Activated CD8-positive, alpha-beta memory T cell treated with anti-CD3 and anti-CD28 coated beads for 24 hours (primary cell): ENCODE measurements at places on chromosomes 6 and 20.
A peak's percentile ranks its signal among the peaks of the same experiment; 100 is the strongest.

- no peak for DNase-seq
These were observed 79.6 kb upstream of the SASH1 start for GRCh38 chr6:148263010-148263409.

DNA sequence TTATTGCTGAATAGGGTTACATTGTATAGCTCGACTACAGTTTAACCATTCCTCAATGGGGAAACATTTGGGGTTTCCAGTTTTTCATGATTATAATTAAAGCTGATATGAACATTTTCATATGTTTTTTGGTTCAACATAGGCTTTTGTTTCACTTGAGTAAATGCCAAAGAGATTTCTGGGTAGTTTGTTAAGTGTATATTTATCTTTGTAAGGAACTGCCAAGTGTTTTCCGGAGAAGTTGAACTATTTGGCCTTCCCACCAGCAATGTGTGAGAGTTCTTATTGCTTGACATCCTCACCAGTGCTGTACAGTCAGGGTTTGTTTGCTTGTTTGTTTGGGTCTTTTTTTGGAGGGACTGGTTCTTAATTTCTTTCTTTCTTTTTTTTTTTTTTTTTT is 83.7 kb upstream of the RALY start:
- no peak for DNase-seq

- DNase-seq, result no peak
These were observed 72.8 kb upstream of the SPTLC3 start for GRCh38 chr20:12936020-12936419.

- DNase-seq, result no peak
These were observed 21.1 kb upstream of the FBXO9 start for GRCh38 chr6:53044071-53044470.

GRCh38 chr6:124297507-124297906 is 493.8 kb downstream of the NKAIN2 start:
- DNase-seq, result no peak

DNA sequence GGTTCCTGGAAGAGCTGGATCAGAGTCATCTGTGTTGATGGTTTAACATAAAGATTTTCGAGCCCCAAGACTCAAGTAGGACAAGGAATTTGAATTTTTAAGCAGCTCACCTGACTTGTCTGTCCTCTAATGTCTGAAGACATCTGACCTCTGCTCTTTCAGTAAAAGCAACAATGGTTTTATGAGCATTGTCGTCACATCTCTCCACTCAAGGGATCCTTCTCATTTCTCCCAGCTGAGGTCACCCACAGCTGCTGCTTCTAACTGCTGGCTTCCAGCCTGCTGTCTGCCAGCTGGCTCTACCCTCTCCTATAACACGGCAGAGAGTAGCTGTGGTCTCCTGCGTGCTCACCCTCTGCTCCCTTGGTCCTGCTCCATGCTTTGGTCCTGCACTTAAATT is 24.7 kb upstream of the HDAC2 start:
- no peak for DNase-seq

- DNase-seq, result no peak
These were observed 70.8 kb upstream of the ATXN1 start for GRCh38 chr6:16832043-16832567.

- DNase-seq, result no peak
These were observed 19.9 kb upstream of the PHACTR3 start for GRCh38 chr20:59584278-59584925.

- no peak for DNase-seq
These were observed 245.4 kb upstream of the PREP start for GRCh38 chr6:105648276-105648675.

GRCh38 chr20:24382331-24382730 is 87.1 kb upstream of the SYNDIG1 start:
- no peak for DNase-seq

- DNase-seq, result peak; percentile 71
These were observed 1.5 kb downstream of the PABPC1L start for GRCh38 chr20:44911264-44911921.

DNA sequence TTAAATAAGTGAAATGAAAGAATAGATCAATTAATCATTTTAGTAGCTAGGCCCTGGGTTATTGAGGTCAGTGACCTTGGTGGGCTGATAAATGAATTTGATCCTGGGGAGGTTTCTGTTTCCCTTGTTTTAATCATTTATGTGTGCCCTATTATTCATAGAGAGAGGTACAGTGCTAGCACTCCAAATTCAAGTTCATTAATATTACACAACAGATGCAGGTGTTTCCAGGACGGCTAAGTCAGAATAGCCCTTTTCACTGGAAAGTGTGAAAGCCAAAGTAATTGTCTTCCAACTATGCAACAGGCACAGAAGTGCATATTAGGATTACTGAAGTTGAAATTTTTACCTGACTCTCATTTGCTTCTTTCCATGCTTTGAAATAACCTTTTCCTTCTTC is 61.7 kb upstream of the SGK1 start:
- no peak for DNase-seq

DNA sequence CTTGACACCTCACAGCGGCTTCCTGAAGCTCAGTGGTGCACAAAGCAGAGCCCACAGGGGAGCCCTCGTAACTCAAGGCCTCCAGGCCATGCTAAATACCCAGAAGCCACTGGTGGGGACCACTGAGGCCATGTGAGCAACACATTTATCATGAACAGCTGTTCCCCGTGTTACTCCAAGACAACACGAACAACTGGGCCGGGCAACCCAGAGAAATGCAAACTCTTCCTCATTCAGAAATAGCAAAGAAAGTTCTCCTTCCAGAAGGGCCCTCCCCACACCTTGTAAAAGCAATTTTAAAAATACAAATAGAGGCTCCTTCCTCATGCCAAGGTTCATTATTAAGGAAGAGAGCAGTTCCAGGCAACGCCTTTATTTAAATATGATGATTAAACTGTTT is 36.3 kb upstream of the SLCO4A1 start:
- no peak for DNase-seq

- DNase-seq, result no peak
These were observed 128.0 kb downstream of the RFPL4B start for GRCh38 chr6:112475083-112475482.

- DNase-seq, result no peak
These were observed 52.4 kb downstream of the ROS1 start for GRCh38 chr6:117373211-117373813.

- DNase-seq, result no peak
These were observed 5.0 kb downstream of the DST start for GRCh38 chr6:56637640-56638039.

DNA sequence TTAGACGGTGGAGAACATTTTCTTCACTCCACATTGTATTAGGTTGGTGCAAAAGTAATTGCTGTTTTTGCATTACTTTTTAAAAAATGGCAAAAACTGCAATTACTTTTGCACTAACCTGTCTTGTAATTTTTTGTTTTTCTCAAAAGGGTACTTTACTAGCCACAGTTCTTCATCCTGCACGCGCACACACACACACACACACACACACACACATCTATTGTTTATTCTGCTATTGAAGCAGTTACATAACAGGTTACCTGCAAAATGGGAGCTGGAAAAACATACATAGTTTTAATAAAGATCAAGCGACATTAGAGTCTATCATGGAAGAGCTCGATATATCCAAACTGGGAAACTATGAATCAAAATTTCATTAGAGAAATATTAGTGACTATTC is 235.2 kb downstream of the SIM1 start:
- DNase-seq, result no peak

- no peak for DNase-seq
These were observed 573.1 kb upstream of the RNF217 start for GRCh38 chr6:124389127-124389526.

DNA sequence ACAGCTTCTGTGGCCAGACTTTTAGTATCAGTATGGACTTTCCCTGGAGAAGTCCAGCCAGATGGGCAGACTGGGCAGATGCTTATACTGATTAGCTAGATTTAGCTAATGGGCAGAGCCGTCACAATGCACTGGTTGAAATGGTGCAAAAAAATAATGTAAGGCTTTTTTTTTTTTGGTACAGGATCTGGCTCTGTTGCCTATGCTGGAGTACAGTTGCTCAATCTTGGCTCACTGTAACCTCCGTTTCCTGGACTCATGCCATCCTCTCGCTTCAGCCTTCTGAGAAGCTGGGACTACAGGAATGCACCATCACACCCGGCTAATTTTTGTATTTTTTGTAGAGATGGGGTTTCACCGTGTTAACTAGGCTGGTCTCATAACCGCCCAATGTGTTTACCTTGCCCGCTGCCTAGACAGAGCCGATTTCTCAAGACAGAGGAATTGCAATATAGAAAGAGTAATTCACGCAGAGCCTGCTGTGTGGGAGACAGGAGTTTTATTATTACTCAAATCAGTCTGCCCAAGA is 16.4 kb upstream of the KIFC1 start:
- no peak for DNase-seq
